Activated CD4-positive, alpha-beta T cell treated with anti-CD3 and anti-CD28 coated beads, Interleukin-2, amount 50 U/mL, for 1 hour (primary cell): ENCODE measurements at places on chromosomes 1 and 21.

DNA sequence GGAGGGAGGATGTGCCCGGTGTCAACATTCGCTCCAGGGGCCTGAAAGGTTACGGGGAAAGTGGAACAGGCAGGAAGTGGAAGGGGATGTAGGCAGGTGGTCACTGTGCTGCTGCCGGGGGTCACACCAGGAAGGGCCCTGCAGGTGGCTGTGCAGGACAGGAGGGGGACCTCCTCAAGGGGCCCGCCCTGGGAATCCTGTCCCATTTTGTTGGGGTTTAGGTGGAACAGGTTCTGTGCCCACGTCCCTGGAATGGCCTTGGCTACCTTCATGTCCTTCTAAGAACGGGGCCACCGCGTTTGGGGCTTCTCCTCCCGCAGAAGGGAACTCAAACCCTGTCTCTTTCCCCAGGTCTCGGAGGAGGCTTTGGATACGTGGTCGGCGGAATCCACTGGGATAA lies 11.9 kb downstream of the SLC45A1 start:
- DNase-seq = no peak

DNA sequence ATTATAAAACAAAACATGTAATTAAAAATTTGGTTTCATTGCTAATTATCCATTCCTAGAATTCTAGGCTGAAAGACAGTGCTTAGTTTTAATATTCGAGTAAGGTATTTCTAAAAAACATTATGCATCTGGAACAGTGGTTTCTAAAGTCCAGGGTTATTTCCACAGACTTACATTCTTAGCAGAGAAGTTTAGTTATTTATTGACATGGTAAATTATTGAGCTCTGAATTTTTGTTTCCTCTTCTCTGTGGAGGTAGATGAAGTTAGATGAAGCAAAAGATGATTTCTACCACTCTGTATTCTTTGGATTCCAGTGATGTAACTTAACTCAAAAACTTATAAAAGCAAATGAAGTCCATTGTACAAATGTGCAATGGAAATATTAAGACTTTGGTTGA lies 709.4 kb downstream of the MRPL39 start:
- DNase-seq = no peak

DNA sequence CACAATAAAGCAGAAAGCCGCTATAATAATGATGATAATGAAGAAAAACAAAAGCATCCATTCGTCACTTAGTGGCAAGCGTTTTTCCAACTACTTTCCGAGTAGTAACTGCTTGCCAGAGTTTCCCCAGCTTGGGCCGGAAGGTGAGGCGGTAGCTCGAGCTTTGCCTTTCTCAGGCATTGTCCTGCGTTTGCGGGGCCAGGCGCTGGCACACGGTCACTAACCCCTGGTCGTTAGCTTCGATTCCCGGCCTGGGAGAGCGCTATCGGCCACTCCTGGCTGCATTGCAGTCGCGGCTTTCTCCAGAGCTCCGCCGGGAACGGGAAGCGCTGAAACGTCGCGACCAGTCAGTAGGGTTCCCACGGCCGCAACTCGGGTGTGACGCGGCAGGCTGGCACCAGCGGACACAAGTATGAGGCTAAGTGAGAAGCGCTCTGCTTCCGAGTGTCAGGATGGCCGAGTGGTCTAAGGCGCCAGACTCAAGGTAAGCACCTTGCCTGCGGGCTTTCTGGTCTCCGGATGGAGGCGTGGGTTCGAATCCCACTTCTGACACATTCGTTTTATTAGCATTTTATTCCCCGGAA lies 14.6 kb upstream of the ZNF692 start:
- peak; percentile 93 for DNase-seq

DNA sequence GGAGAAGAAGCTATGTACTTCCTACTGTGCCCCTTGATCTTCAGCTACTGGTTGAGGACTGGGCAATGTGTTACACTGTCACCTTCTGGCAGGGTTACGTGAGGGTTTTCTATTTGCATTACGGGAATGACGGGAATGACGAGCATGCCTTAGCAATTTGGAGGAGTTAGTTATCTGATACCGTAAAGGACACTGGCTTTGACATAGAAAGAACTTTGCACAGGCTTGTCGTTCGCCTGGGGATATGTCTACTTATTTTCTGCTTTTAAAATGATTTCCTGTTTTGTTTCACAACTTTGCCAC lies 19.8 kb upstream of the ACBD6 start:
- DNase-seq = no peak

DNA sequence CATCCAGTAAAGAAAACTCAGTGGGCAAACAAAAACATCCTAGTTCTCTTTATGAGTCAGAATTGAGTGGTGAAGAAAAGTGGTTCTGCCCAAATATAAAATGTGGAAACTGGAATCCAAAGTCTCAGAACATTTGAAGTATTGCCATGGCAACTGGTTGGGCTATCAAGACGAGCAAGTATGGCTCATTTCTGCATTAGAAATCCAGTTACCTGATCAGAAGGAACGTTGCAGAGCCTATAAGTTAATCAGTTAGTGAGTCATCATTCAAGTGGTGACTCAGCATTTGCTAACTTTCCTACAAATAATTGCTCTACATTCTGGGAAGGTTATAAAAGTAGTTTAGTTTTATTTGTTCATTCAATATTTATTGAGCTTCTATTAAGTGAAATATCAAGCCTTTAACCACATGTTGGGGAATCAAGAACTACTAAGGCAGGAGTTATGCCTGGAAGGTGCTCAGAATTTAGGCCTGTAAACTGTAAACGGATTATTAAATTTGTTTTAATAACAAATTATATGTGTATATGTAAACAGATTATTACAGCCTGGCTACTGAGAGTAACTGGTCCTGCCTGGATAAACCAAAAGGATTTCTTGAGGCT lies 104.3 kb downstream of the PAPPA2 start:
- DNase-seq = no peak

DNA sequence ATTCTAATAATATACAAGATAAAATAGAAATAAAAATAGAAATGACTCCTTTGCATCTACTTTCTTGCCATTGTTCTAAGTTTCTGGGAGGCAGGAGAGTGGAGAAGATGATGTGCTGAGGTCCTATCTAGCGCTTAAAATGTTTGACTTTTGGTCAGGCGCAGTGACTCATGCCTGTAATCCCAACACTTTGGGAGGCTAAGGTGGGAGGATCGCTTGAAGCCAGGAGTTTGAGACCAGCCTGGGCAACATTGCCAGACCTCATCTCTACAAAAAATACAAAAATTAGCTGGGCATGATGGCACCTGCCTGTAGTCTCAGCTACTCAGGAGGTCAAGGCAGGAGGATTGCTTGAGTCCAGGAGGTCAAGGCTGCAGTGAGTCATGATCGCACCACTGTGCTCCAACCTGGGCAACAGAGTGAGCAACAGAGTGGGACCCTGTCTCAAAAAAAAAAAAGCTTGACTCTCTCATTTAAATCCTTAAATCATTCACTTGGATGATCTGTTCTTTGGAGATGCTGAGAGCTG lies 24.2 kb upstream of the SLC45A1 start:
- DNase-seq = no peak

- no peak for DNase-seq
These were observed 266.7 kb upstream of the GREM2 start for GRCh38 chr1:240878631-240879030.

DNA sequence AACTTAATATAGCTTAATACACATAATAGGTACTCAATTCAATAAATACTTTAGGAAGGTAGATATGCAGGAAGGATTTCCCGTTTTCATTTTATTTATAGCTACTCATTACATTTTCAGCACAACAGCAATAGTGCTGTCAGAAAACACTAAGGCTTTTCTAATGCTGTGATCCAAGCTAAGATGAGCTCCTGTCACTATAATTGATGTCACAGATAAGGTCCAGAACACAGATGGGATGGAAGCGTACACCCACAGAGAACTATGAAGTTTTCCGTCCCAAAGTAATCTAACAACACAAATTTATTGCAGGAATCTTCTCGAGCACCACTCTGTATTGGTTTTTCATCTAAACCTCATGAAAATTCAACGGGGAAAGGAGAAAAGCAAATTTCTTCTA lies 13.6 kb downstream of the AUNIP start:
- DNase-seq = no peak

DNA sequence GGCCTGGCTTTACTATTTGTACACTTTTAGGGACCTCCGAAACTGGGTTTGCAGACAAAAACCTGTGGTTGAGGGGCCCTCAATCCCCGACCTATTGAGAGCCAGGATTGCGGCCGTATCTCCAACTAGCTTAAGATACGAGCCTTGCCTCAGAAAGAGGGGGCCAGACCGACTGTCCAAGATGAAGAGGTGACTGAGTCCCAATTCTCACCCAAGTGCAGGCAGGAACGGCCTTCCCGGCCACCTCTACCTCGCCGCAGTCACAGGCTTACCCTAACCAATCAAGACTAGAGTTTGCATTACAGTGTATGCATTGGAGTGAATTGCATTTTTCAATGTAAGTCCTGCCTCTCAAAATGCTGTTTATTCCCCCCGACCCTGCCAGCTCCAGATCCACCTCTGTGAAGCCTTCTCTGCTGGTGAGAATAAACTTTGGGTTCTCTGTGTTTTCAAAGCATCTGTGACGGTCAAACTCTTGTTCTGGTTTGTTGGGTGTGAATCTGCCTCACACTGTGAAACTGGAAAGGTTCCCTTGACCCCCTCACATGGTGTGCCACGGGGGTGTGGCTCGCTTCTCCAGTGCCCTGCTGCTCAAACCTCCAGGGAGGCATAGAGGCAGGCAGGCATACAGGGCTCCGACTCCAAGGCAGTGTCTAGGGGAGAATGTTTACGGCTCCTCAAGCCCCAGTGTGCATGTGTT lies 62.2 kb upstream of the WLS start:
- no peak for DNase-seq

GRCh38 chr1:160046494-160047110 lies 14.8 kb upstream of the PIGM start:
- peak; percentile 27 for DNase-seq

- no peak for DNase-seq
These were observed 7.5 kb upstream of the TP53BP2 start for GRCh38 chr1:223853275-223853674.

GRCh38 chr1:218587900-218588299 lies 242.8 kb downstream of the TGFB2 start:
- no peak for DNase-seq

GRCh38 chr1:95048317-95048716 lies 24.4 kb downstream of the ALG14 start:
- DNase-seq = no peak

- no peak for DNase-seq
These were observed 128.4 kb upstream of the NGF start for GRCh38 chr1:115466433-115466832.

DNA sequence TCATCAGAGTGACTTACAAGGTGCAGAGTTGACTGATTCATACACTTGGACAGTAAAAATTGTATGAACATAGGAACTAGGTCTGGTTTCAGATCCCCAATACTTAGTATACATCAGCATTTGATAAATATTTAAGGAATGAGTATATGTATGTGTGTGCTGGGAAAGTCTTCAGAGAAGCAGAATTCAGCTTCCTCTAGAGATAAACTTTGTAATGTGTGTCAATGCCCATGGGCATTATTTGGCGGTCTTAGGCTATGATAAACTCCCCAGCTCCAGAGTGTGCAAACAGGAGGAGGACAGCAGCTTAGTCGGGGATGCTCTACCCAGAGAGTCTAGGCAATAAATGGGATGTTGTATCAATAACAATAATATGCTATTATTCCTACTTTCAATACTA lies 2.9 kb upstream of the CAMK1G start:
- no peak for DNase-seq

GRCh38 chr1:31734582-31735107 lies 29.5 kb downstream of the ADGRB2 start:
- no peak for DNase-seq

- DNase-seq = no peak
These were observed 277.6 kb upstream of the RUNX1 start for GRCh38 chr21:35326677-35327076.

DNA sequence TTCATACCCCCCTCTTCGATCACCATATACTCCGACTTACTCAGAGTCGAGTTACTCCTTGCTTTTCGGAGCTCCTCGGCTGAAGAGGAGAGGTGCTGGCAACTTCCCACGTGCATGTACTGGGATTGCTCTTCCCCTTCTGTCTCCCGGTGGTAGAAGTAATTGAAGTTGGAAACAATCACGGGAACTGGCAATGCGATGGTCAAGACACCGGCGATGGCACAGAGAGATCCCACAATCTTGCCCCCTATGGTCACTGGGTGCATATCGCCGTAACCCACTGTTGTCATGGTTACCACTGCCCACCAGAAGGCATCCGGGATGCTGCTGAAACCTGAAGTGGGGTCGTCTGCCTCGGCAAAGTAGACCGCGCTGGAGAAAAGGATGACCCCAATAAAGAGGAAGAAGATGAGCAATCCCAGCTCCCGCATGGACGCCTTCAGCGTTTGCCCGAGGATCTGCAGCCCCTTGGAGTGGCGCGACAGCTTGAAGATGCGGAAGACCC lies 1.5 kb downstream of the KCNA3 start:
- peak; percentile 25 for DNase-seq

GRCh38 chr1:156668801-156669637 lies 8.2 kb downstream of the NES start:
- DNase-seq = no peak

GRCh38 chr1:85484716-85485115 lies 19.8 kb upstream of the DDAH1 start:
- no peak for DNase-seq

DNA sequence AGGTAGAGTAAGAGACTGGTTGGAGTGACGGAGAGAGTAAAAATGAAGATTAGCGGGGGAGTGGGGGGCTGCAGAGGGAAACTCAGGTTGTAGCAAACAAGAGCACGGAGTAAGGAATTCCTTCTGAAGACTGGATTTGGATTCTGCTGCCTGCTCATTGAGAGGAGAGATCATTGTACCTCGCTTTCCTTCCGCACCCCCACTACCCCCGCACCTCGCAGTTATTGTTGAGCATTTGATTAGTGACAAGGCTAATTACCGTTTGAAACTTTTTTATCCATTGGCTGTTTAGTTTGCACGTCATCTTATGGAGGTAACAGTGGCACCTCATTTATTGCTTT lies 463 bp downstream of the PRPF3 start:
- DNase-seq = no peak

GRCh38 chr1:56359056-56359455 lies 220.3 kb downstream of the PLPP3 start:
- DNase-seq = no peak

DNA sequence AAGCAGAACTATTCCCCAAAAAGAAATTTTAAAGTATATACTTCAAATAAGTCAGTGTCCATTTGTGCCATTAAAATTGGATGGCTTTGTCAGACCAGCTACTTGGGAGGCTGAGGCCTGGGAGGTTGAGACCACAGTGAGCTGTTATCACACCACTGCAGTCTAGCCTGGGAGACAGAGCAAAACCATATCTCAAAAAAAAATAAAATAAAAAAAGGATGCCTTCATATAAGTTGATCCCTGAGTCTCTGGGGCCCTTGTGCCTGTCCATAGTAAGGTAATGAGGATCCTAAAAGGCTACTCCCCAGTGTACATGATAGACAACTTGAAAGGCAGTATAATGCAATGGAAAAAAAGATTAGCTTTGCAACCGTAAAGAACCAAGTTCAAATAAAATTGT lies 81.2 kb upstream of the BARHL2 start:
- DNase-seq = no peak

GRCh38 chr1:230303069-230303468 lies 123.1 kb downstream of the PGBD5 start:
- DNase-seq = no peak

GRCh38 chr1:64110924-64111777 lies 92.3 kb upstream of the UBE2U start:
- no peak for DNase-seq

- no peak for DNase-seq
These were observed 250.6 kb downstream of the FMN2 start for GRCh38 chr1:240342251-240342625.
